ENCODE measurements at places on chromosomes 1 and 21.
A peak's percentile ranks its signal among the peaks of the same experiment; 100 is the strongest.

- no peaks in the 10 kb centered on the region for H3K36me3 ChIP-seq
- H3K4me1 ChIP-seq: peaks cover 7% of the 10 kb centered on the region
- no peak overlapping the region for H3K4me3 ChIP-seq
- no peaks in the 10 kb centered on the region for H3K27me3 ChIP-seq
These were observed 68.3 kb downstream of the DHRS3 start for GRCh38 chr1:12549460-12550349.

DNA sequence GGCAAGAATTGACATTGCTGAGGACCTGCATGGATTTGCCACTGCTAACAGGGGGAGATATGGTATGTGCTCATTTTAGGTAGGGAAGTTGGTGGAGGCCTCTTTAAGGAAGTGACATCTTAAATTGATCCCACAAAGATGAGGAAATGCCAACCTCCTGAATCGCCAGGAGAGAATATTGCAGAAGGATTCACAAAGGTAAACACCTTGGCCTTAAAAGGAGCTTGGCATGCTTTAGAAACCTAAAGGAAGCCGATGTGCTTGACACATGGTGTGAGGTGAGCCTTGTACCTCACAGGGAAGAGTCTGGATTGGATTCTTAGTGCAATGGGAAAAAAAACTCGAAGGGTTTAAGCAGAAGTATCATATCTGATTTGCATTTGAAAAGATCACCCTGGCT is 470.5 kb upstream of the DAB1 start:
- no peaks in the 10 kb centered on the region for H3K36me3 ChIP-seq
- no peak for DNase-seq
- no peaks in the 10 kb centered on the region for H3K4me1 ChIP-seq
- peaks cover 5% of the 10 kb centered on the region for H3K27me3 ChIP-seq

DNA sequence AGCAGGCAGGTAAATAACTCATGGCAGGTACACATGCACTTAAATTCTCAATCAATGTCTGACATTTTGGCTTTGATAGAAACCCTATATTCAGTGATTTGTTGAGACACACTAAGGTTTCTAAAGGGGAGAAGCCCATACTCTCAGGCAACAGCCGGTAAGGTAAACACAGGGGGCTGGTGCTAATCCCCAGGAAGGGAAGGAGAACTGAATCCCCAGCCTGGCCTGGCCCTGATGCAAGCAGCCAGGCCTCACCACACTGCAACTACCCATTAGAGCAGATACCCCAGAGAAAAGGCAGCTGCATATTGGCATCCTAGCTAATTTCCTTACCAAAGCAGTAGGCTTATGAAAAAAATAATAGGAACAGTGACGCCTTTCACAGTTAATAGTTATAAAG is 116.5 kb upstream of the LRRC7 start:
- H3K4me3 ChIP-seq: no peak overlapping the region
- no peak overlapping the region for H3K27ac ChIP-seq
- no peaks in the 10 kb centered on the region for H3K27me3 ChIP-seq

DNA sequence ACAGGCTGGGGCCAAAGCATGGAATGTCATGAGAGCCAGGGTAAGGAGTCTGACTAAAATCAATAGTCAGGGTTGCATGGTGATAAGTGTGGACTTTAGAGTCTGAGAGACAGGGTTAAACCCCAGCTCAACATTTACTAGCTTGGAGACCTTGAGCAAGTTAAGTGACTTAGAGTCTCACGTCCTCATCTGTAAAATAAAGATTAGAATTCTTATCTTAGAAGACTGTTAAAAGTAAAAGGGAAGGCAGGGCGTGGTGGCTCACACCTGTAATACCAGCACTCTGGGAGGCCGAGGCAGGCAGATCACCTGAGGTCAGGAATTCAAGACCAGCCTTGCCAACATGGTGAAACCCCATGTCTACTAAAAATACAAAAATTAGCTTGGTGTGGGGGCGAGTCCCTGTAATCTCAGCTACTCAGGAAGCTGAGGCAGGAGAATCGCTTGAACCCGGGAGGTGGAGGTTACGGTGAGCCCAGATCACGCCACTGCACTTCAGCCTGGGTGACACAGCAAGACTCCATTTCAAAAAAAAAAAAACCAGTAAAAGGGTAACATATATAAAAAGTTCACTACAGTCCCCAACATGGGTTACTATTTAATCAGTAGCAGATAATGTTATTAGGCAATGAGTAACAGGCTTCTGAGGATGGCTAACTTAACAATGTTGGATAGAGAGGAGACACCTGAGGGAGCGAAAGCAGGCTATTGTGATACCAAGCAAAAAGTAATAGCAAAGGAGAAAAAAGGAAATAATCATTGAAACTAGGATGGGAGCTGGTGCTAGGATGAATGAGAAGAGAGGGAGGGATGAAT is 20.8 kb downstream of the TMCO1 start:
- H3K4me1 ChIP-seq: peaks cover 6% of the 10 kb centered on the region
- no peak overlapping the region for H3K4me3 ChIP-seq
- peaks cover 16% of the 10 kb centered on the region for H3K36me3 ChIP-seq
- H3K27ac ChIP-seq: no peak overlapping the region
- DNase-seq: no peak
- no peaks in the 10 kb centered on the region for H3K27me3 ChIP-seq

DNA sequence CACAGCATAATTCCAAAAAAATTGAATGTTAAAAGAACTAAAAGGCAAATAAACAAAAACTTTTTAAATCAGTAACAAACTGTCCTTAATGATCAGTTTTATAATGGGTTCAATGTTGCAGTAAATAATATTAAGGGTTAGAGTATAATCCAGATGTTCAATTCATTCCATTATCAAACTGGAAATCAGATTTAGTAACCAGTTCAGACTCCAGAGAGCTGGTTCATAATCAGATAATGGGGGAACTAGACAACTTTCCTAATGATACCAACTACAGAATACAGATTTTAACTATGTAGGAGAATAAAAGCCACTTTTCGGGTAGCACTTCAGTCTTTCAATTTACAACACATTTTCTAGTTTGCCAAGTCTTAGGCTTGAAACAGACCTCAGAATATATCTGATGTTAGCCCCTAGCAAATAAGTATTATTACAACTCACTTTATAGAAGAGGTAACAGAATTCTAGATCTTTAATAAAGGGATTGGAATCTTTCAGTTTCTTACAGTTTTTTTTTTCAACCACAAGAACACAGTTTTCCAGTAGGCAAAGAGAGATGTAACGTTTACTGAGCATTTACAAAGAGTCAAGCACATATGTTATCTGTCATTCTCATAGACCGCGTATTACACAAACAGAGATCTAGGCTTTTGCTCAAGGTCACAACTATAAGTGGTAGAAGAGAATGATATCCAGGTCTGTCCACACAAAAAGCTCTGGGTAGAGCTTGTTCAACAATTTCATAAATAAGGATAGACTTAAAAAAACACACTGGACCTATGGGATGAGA is 1.9 kb upstream of the DCAF6 start:
- DNase-seq: no peak
- H3K4me1 ChIP-seq: peaks cover 11% of the 10 kb centered on the region
- peaks cover 1% of the 10 kb centered on the region for H3K36me3 ChIP-seq

DNA sequence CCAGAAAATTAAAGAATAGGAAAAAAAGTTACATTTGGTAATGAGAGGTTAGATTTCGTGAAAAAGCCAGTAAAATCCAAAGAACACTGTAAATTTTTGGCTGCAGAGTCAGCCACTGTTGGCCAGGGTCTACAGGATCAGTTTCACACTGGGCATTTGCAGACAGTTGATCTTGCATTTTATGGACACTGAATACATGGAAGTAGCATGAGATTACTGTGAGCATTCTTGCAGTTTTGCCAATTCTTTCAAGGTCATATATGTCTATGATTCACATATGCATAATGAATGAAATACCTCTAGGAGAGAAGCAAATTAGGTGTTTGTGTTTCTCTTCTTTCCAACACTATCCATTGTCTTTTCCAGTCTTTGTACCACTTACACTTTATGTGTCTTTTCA is 200.8 kb upstream of the DPYD start:
- no peaks in the 10 kb centered on the region for H3K36me3 ChIP-seq
- no peak overlapping the region for H3K27ac ChIP-seq
- no peaks in the 10 kb centered on the region for H3K4me1 ChIP-seq
- DNase-seq: no peak
- H3K4me3 ChIP-seq: no peak overlapping the region
- no peaks in the 10 kb centered on the region for H3K27me3 ChIP-seq

DNA sequence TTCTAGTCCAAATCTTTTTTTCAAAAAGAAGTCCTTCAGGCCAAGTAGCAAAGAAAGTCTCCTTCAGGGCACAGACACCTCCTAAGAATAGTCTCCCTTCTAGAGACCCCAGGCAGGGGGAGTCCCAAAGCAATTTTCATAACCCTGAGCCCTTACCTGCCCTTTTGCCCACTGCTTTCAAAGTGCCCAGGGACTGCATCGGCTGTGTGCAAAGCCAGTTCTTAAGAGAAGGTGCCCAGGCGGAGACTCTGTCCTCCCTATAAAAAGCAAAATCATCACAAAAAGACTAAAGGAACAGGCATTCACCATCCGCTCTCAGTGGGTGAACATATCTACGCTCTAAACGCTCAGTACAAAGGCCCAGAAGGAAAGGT is 32.2 kb downstream of the ELK4 start:
- H3K4me3 ChIP-seq: no peak overlapping the region
- no peaks in the 10 kb centered on the region for H3K27me3 ChIP-seq
- peaks cover 38% of the 10 kb centered on the region for H3K4me1 ChIP-seq
- peak overlapping the region; percentile 33 for H3K27ac ChIP-seq
- DNase-seq: no peak
- peaks cover 52% of the 10 kb centered on the region for H3K36me3 ChIP-seq

GRCh38 chr1:45833361-45833760 is 29.9 kb downstream of the MAST2 start:
- H3K4me3 ChIP-seq: no peak overlapping the region
- peaks cover 10% of the 10 kb centered on the region for H3K36me3 ChIP-seq
- DNase-seq: no peak
- no peak overlapping the region for H3K27ac ChIP-seq
- H3K27me3 ChIP-seq: no peaks in the 10 kb centered on the region

GRCh38 chr1:222369148-222369547 is 178.8 kb downstream of the HHIPL2 start:
- no peak for DNase-seq
- H3K36me3 ChIP-seq: no peaks in the 10 kb centered on the region
- no peaks in the 10 kb centered on the region for H3K4me1 ChIP-seq

DNA sequence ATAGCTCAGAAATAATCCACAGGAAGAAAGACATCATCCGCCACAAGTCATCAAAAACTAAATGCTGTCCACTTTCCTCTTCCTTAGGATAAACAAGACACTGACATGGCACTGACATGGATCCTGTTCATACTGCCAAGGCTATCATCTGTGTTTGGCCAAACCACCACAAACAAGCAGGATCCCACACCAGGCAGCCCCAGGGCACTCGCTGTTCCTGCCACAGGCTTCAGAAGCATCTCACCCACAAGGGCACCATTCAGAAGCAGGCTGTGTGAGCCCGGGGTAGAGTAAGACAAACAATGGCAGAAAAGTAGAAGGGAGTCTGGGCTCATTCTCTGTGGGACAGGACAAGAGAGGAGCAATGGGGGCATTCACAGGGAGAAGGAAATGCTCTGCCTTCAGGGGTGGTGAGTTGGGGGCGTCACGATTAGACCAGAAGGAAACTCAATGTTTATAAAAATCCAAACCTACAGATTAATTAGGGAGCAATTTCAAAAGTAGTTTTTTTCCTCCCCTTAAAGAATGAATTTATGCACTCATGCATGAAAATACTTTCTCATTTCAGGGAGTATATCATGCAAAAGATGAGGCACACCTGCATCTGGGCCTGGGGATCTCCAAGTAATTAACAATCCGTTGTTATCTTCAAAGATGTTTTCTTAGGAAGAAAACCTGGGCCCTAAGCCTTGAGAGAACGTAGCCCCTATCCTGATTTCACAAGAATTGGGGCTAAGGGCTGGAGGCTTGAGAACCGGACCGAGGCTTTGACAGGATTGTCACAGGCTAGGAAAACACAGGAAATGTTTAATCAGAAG is 43.3 kb upstream of the ATP1A1 start:
- H3K4me1 ChIP-seq: peaks cover 11% of the 10 kb centered on the region
- no peak overlapping the region for H3K27ac ChIP-seq
- no peak overlapping the region for H3K4me3 ChIP-seq
- H3K36me3 ChIP-seq: no peaks in the 10 kb centered on the region

GRCh38 chr1:48402599-48402998 is 69.4 kb downstream of the SPATA6 start:
- no peak overlapping the region for H3K27ac ChIP-seq
- H3K4me1 ChIP-seq: no peaks in the 10 kb centered on the region
- no peaks in the 10 kb centered on the region for H3K36me3 ChIP-seq
- no peaks in the 10 kb centered on the region for H3K27me3 ChIP-seq
- no peak for DNase-seq

DNA sequence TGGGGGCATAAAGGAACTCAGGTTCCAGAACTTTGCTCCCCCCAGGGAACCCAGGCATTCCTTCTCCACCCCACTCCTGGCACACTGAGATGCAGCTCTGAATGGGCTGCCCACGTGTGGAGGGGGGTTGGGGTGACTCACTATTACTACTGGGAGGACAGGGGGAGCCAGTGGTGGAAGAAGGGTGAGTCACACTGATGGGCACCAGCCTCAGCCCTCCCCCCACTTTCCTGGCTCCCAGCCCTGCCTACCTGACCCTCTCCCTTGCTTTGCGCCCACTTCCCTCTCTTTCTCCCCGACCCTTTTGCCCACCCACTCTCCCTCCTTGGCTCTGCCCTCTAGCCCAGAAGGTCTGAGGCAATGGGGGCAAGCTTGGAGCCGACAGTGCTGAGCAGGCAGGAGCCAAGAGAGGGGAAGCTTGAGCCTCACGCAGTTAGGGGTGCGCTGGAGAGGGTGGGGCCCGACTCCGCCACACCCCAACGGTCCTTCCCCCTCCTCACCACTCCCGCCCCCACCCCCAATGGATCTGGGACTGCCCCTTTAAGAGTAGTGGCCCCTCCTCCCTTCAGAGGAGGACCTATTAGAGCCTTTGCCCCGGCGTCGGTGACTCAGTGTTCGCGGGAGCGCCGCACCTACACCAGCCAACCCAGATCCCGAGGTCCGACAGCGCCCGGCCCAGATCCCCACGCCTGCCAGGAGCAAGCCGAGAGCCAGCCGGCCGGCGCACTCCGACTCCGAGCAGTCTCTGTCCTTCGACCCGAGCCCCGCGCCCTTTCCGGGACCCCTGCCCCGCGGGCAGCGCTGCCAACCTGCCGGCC is at the start of gene LMNA:
Gene LMNA, plus strand, starts transcription at position 611 of the 818 bp plus-strand sequence. CDS start 208 bp downstream, outside the sequence.
- peak within 1 kb of the TSS; percentile 91 for H3K27ac ChIP-seq
- peaks cover 12% of the 10 kb centered on the region for H3K27me3 ChIP-seq
- peak within 1 kb of the TSS; percentile 88 for H3K4me3 ChIP-seq
- H3K36me3 ChIP-seq: peaks cover 21% of the 10 kb centered on the region
- peaks cover 74% of the 10 kb centered on the region for H3K4me1 ChIP-seq
- DNase-seq: peak; percentile 52

Measured in stimulated activated naive B cell treated with anti-CD40 and anti-IgM and Interleukin-4, amounts not matched to agents 10 μg/mL and 1 μg/mL and 100 μg/mL, for 72 hours (primary cell).